Mononuclear cell (primary cell): ENCODE measurements at places on chromosomes 16 and 17. TPM values are rescaled to one million over a fixed set of nuclear protein-coding genes. Genes with fewer than 3 reads are reported as not detected.

The GAS2L2 gene
- total RNA-seq, result under 0.01 TPM

The HOXB1 gene
- total RNA-seq, result not detected

The OGFOD3 gene
- 11.9 TPM for total RNA-seq

The ARRB2 gene
- total RNA-seq, result 201 TPM

The SHISA9 gene
- total RNA-seq, result not detected

The MT3 gene
- 0.31 TPM for total RNA-seq
